ENCODE measurements at places on chromosomes 16 and 17.

DNA sequence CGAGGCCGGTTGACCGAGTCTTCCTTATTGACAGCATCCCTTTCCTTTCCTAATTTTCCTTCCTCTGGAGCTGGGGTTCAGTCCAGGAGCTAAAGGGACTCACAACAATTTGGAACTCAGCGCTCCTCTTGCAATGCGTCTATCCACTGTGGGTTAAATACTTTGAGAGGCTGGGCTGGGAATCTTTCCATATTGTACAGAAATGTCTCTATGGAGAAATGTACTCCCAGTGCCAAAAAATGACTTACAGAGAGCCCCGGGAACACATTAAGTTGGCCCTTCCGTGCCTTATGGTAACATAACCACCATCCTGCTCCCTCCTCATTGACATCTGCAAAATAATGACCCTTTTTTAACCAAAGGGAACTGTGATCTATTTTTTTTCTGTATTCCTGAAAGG lies 192.8 kb downstream of the FTO start:
- no peak for DNase-seq

- no peak for DNase-seq
These were observed 56.1 kb downstream of the AMFR start for GRCh38 chr16:56369202-56369601.

DNA sequence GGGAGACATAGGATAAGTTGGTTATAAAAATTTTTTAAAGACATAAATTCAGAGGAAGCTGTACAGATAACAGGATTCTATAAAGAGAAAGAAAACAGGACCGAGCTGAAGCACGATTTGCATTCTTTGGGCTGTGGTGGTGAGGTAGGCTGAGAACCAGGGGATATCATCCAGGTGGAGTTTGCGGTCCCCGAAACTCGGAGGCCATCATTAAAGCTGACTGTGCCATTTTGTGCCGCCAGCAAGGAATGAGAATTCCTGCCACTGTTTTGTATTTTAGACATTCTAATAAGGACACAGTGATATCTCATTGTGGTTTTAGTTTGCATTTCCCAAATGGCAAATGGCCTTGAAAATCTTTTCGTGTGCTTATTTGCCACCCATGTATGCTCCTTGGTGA lies 197.9 kb downstream of the IRF8 start:
- no peak for DNase-seq

GRCh38 chr16:15811481-15812400 lies 45.1 kb downstream of the MYH11 start:
- peak; percentile 36 for DNase-seq

GRCh38 chr17:70308618-70309017 lies 139.3 kb downstream of the KCNJ2 start:
- DNase-seq: no peak

DNA sequence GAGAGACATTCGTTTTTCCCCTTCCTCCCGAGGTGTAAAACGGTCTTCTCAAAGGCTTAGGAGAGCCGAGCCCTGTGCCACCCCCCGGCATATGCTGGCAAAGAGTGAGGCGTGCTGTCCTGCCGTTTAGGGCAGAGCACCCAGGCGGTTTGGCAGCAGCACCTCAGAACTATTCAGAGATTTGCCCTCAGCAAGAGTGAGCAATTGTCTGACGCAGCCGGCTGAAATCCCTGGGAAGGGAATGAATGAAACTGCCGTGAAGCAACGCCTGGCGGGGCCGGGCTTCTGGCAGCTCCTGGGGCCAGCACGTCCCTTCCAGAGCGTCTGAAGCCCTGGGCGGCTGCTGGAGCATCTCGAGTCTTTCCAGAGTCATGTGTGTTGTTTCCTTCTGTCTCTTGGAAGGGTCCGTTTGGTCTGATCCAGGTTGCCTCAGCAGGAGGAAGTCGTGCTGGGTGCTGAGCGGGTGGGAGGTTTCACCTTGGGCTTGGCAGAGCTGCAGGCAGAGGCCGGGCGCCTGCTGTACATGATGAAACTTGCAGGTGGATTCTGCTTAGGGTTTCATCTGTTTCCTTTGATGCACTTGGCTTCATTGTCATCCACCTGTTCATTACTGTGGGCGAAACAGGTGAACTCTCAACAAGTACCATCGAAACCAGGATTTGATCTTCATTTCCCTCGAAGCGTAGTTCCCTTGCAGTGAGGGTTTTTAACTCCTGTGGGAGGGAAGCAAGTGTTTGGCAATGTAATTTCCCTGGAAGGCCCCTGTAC lies 35.4 kb downstream of the TBCD start:
- no peak for DNase-seq

DNA sequence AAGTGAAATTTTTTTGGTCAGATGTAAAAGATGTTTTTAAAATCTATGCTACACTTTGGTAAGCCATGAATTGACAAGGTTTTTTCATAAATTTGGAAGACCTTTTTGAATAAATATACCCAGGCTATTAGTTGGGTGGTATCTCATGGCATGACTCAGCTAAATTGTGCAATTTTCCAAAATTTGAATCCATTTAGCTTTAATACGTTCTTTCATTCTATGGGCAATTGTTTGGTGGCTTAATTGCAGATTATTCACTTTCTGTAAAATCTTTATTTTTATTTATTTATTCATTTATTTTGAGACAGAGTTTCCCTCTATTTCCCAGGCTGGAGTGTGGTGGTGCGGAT lies 82.8 kb upstream of the TNRC6A start:
- DNase-seq: no peak
